Germinal center (tissue), 1 donor: ENCODE measurements at places on chromosomes 3 and 15.
A peak's percentile ranks its signal among the peaks of the same experiment; 100 is the strongest.

DNA sequence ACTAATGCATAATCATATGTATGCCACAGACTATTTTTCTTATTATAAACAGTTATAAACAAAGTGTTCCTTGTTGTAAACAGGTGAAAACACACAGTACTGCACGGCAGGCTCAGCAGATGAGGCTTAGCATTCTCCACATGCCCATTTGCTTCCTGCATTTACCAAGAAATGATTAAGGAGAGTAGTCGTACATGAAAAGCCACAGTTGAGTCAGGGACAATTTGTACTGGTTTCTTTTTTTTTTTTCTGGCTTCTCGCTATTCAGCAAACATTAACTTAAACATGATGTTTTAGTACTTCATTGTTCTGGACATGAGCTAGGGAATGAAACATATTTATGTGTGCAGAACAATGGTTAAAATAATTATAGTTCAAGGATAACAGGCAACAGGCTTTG lies 63.4 kb downstream of the GHSR start:
- DNase-seq = no peak

- peak; percentile 74 for DNase-seq
Measured at GRCh38 chr15:40282869-40283614, at the start of gene ANKRD63. Gene ANKRD63, minus strand, starts transcription at chr15:40283064. Its CDS starts 478 bp downstream, at chr15:40282586.

- DNase-seq = no peak
Measured at GRCh38 chr15:38398134-38398533, 55.8 kb upstream of the FAM98B start.

DNA sequence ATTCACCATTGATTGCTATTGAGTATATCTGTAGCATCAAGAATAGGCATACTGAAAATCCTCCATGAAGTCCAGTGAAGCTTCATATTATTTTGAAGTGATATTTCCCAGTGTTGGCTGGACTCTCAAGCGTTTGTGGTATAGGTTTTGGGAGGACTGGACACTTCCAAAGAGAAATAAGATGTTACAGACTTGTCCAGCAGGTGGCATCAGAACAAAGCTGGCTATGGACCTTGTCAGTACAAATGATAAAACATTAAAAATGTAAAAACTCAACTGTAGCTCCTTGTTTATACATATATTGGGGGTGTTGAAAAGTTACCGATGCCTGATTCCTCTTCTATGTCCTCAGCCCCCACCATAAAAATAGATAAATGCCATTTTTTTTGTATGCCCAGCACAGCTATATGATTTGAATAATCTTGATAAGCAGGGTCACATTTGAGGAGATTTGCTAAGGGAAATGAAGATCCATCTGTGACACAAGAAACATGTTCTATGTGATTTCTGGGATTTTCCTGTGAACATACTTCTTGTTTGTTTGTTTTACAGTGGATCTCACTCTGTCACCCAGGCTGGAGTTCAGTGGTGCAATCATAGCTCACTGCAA lies 54.5 kb upstream of the GOLGA6B start:
- DNase-seq = peak; percentile 38

DNA sequence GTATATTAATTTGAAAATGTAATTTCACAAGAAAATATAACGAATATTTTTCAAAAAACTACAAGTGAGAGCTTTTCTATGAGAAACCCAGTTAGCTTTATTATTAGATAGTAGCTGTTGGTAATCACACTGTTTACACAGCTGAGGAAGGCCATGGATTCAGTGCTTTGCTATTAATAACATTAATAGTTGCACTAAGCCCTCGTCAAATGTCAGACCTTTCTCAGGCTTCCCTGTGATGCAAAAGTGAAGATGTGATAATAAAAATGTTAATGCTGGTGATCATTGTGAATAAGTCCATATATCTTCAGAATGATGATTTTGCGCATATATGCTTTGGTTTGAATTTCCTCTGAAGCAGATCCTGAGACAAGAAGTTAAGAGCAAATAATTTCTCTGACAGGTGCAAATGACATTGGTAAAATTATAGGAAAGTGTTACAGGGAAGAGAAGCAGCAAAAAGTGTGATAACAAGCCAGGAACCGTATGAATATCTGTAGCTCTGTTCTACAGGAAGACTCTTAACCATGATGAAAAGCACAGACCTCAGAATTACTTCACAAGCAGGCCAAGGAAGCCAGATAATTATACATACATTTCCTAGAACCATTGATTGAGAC lies 56.5 kb upstream of the CNTN6 start:
- DNase-seq = no peak

GRCh38 chr3:127610105-127610504 lies 11.9 kb downstream of the MCM2 start:
- no peak for DNase-seq
